Retina (tissue), 1 donor: ENCODE measurements at places on chromosomes 6 and 20.

GRCh38 chr6:137737836-137738596, 129.0 kb upstream of the TNFAIP3 start:
- DNase-seq = no peak

- DNase-seq = no peak
These were observed 59.3 kb upstream of the CARMIL1 start for GRCh38 chr6:25219917-25220278.

DNA sequence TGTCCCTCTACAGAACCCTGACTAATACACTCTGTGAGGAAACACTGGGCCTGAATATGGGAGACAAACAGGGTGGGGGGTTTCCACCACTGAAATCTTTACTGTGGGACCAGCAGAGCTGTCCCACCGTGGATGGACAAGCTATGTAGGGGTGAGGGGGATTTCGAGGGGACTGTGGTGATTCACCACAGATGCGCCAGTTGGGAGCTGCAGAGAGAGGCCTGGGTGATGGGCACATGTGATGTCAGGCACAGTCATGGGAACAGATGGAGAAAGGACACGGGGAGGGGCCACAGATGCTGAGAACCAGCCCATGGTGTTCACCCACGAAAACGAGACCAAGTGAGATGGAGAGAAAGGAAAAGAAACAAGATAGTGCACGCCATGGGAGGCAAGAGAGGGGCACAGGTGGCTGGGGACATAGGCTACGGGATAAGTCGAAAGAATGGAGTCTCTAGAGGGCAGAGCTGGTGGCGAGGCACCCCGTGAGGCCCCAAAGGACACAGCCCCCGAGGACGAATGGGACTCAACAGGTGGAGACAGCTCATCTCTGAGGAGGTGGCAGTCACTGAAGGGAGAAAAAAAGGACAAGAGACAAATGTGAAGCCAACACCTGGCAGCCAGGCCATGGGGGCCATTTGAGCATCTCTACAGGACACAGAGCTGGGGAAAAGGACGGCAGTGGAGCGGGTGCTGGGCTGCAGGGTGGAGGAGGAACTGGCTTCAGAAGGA, 10.5 kb upstream of the RAMACL start:
- no peak for DNase-seq

- DNase-seq = no peak
These were observed 369.7 kb upstream of the FLRT3 start for GRCh38 chr20:14707026-14707680.

- no peak for DNase-seq
These were observed 109.5 kb downstream of the LCA5 start for GRCh38 chr6:79427721-79428120.

DNA sequence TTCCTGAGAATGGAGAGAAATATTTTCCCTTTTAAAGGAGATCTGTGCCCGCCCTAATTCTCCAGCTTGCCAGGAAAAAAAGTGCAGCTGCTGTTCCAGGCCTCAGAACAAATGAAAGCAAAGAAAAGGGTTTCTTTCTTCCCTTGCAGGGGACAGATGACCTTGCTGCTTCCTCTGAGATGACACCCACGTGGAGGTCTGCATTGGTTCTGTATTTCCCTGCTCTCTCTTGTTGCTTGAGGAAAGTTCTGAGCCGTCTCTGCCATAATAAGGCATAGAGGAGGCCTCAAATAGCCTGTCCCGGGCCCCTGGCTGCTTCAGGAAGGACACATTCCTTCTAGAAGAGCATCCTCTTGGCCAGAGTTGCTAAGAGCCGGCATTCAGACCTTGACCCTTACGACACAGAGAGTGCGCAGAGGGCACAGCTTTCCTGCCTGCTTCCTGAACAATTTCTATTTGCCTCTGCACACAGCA, 501.8 kb upstream of the SULF2 start:
- DNase-seq = peak; percentile 29

DNA sequence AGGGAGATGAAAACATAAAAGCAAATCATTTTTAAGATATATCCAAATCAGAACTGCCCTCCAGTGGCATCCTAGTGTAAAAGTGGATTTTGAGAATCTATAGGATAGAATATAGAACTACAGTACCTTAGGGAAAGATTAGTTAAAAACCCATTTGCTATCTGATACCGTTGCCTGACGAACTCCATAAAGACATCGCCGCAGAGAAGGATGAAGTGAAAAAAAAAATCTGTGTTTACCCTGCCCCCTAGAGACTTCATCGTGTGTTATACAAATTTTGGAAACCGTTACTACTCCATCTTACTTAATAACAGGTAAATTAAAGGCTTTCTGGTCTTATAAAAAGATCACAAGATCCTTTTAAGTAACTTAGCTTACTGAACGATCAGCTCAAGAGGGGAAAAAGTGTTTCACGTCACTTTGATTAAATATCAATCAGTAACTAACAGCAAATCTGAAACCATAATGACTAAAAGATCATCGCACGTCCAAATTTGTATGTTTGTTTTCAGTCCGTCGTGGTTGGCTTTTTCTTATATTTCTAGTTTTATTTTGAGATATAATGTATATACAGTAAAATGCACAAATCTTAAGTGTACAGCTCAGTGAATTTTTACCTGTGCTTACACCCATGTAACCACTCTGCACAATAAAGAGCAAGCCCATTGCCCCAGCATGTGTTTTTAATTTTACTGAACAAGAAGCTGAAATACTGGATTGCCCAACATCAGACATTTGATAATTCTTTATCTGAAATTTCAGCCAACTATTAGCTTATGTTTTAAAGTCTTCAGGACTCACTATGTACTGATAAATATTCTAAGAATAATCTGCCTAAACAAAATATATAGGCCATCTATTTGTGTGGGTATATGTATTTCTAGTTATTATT, 881 bp upstream of the MCM3 start:
- no peak for DNase-seq

DNA sequence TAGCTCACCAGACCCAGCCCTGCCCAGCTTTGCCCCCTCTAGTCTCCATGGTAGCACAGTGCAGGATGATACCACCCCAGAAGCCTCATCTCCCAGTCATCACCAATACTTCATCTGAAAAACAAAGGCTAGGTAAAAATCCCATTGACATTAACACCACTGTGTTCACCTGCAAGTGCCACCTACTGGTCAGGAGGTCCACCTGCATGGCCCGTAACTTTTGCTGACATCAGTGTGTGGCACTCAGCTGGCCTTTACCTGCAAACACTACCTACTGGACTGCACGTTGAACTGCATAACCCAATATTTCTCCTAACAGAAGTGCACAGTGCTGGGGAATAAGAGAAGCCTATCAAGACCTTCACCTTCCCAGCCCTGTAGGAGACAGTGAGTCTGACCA, 234.7 kb upstream of the ADGRB3 start:
- no peak for DNase-seq

DNA sequence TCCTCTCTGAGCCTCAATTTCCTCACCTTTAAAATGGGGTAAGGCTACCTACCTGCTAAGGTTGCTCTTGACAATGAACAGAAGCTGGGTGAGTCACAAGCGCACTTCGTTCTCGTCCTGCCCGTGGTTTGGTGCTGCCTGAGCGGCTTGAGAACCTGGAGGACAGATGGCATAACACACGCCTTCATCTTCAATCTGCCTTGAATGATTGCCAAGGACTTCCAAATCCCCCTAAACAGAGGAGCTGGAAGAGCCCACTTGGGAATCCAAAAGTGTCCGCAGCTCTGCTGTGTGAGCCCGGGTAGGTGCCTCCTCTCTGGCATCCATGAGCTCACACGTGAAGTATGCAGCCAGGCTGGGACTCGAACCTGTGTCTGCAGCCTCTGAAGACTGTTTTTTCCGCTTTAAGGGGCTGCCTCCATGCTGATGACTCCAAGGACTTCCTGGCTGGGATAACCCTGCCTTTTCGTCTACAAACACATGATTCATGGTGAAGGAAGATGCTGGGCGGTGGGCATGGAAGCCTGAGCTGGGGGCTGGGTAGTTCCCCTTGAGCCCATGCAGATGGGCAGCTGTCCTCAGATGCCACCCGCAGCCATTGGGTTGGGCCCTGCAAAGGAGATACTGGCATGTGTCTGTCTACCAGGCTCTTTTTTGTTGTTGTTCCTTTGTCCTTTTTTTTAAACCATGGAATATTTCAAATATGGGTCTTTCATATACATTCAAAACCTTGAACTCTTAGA, 25.3 kb upstream of the CSNK2A1 start:
- peak; percentile 22 for DNase-seq

DNA sequence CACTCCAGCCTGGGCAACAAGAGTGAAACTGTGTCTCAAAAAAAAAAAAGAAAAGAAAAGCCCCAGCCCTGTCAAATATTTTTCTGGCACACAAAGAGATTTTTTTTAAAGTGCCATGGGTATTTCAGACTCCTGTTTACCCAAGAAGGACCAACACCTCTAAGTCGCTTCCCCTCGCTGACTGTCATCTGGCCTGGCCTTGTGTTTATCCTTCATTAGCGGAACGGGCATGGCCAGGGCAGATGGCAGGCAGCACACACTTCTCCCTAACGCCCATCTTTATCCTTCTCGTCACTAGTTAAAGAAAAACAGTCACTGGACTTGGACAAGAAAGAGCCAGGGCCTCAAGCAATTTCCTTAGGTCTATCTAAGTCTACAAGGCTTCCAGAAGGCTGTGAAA, 7.3 kb upstream of the CBFA2T2 start:
- no peak for DNase-seq

- DNase-seq = peak; percentile 68
These were observed 7.3 kb upstream of the ULBP2 start for GRCh38 chr6:149934249-149935156.

- no peak for DNase-seq
These were observed 106.8 kb upstream of the DOK5 start for GRCh38 chr20:54368570-54368969.
